LHCN-M2 (cell line): ENCODE measurements at places on chromosomes 6 and 20.
A peak's percentile ranks its signal among the peaks of the same experiment; 100 is the strongest.

DNA sequence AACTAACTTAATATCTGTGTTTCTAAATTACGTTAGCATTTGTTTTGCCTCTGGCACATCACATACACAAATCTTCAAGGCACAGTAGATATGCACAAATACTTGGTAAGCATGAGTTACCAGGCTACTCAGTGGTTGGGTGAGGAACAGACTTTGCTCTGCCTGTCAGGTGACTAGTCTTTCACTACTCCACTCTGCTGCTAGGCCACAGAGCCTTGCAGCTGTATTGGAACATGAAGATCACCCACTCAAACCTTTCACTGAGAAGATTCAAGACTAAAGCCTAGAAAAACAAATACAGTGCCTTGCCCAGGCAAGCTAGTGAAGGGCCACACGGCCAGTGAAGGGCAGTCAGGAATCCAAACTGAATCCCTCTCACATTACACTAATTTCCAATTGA, 47.0 kb downstream of the DTNBP1 start:
- peak; percentile 6 for DNase-seq

GRCh38 chr6:136859430-136859829, 37.0 kb downstream of the PEX7 start:
- no peak for DNase-seq

DNA sequence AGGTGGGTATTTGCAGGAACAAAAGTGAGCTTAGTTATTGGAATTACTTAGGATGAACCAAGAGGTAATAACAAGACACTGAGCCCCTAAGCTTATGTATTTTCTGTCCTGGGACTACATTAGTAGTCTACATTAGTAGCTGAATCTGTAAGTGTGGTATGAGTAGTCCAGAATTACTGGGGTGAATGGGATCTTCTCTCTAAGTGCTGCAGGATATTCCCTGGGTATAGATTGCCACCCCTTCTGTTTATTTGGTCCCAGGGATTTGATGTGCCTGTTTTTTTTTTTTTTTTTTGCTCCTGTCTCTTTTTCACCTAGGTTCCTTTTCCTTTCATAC, 5.9 kb downstream of the CD2AP start:
- no peak for DNase-seq

- no peak for DNase-seq
These were observed 134.4 kb upstream of the BTBD3 start for GRCh38 chr20:11783102-11783850.

GRCh38 chr6:125722886-125723285, 26.5 kb upstream of the HEY2 start:
- DNase-seq, result no peak

DNA sequence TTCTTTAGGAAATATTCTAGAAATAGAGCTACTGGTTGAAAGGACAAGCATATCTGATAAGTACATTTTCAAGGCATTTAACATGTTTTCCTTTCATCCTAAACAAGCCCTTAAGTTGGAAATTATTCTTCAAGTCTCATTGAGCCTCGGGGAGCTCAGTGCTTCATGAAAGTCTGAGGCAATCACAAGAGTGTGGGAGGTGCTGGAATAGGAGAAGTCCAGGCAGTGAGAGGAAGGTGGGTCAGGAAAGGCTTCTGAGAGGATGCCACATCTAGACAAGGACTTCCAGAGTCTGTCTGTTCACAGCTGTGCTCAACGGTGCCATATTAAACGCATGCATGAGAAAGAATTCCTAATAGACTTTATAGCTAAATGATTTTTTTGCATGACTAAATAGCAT, 69.8 kb downstream of the CD83 start:
- no peak for DNase-seq
